ENCODE measurements at places on chromosomes 16 and 17.

DNA sequence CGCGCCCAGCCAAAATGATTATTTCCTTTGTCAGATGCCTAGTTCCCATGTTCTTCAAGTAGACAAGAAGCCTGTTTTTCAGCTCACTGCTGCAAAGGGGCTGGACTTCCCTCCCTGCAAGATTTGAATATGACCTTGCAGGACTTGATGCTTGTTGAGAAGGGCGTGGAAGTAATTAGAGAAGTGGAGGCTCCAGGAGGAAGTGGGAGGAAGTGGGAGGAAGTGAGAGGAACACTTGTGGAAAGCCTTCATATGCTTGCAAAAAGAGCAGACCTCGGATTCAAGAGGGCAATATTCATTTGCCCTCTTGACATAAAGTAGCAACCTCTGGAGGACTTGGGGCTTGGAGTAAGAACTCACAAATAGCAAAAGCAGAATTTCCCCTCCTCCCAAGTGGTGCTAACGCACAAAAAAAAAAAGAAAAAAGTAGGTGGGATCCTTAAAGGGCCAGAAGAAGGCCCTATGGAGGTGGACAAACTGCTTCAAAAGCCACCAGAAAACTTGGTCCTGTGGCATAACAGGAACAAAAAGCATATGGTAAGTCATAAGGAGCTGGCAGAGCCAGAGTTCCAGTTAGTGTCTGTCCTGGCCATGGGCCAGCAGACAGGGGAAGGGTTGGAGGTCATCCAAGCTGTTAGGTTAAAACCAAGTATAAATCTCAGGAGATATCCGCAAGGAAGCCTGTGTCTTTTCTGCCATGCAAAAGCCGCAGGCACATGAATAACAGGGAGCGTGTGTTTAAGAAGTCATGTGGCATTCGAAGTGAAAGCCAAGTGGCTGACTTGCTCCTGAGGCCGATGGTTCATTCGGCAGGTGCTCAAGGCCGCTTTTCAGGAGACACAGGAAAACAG lies 20.6 kb upstream of the PRKAR1A start:
- DNase-seq, result no peak

- no peak for DNase-seq
These were observed 8.0 kb downstream of the TSR3 start for GRCh38 chr16:1343428-1344242.

DNA sequence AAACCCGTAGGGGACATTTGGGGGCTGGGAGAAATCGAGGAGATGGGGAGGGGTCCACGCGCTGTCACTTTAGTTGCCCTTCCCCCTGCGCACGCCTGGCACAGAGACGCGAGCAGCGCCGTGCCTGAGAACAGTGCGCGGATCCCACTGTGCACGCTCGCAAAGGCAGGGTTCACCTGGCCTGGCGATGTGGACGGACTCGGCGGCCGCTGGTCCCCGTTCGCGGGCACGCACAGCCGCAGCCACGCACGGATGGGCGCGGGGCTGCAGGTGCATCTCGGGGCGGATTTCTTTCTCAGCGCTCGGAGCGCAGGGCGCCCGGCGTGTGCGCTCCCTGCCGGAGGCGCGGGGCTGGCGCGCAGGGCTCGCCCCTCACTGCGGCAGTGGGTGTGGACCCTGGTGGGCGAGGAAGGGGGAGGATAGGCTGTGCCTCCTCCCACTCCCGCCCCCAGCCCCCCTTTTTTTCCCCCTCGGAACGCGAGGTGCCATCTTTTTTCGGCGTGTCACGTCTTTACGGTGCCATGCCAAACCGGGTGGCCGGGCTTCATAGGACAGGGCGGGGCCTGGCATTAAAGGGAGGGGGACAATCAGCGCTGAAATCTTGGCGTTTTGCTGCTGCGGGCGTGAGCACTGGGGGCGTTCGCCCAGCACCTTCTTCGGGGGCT lies 1.1 kb downstream of the MAPT start:
- peak; percentile 94 for DNase-seq

DNA sequence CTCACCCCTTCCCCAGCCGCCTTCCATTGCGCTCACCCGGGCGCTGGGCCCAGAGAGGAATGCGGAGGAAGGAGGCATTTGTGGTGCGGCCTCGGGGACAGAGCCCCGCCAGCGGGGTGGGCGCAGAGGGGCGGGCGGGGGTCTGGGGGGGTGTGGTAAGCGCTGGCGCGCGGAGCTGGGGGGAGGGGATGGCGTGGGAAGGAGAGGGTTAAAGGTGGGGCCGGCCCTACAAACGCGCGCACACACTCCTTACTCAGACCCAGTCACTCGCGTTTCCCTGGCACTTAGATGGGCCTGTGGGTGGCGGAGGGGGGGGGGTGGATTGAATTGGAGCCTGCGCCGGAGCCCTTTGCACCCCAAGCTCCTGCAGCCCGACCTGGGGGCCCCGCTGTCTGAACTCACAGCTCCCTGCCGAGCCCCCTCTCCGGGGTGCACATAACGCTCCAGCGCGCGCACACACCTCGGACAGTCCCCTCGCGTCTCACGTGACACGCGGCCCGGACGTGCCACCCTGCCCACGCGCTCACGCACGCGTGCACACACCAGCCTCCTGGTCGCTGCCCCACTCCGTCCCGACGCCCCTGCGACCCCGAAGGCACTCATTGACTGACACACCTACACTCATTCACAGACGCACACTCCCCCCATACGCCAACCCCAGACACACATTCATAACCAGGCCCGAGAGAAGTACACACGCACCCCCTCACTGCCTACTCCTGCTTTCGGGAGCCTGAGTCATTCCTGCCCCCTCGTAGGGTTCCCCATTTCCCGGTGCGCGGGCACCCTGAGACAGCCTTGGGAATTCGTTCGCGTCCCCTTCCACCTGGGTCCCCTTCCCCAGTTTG lies 844 bp downstream of the TBKBP1 start:
- DNase-seq, result no peak

DNA sequence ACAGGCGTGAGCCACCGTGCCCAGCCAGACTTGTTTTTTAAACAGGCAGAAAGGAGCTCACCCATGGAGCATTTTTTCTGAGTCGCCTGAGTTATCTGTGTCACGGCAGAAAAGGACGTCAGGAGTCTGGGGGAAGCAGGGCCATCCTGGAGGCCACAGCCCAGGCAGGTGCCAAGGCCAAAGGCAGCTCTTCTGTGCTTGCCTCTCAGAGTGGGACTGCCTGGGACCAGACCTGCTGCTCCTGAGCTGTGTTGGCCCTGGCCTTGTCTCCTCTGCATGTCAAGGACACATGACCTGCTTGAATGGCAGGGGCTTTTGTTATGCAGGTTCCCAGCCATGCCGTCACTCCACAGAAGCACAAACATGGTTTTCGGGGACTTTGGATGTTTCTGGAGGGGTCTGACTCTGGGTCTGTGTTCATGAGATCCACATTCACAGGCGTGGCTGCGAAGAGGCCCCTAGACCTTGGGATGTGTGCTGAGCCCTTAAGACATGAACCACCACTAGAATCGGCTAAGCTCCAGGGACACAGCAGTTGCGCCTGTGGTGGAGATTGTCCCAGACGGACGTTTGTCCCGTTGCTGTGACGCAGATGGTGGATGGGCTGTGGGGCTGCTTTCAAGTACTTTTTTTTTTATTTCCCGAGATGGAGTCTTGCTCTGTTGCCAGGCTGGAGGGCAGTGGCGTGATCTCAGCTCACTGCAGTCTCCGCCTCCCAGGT lies 33.8 kb downstream of the FOXK2 start:
- DNase-seq, result no peak

DNA sequence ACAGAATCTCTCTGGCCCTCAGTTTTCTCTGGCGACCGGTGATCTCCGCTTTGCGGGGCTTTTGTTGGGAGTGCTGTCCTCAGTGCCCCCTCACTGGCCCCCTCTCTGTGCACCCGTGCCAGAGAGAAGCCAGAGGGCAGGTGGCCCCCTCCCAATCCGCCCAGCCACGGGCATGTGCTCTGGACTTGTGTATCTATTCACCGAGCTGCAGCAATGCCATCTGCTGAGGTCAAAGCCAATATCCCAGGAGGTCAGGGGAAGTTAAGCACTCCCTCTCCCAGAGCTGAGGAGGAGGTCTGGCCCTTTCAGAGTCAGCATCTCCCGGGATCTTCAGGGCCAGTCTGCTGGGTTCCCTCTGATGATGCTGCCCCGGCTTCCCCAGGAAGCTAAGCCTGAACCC lies 5.1 kb downstream of the CACNG5 start:
- no peak for DNase-seq

DNA sequence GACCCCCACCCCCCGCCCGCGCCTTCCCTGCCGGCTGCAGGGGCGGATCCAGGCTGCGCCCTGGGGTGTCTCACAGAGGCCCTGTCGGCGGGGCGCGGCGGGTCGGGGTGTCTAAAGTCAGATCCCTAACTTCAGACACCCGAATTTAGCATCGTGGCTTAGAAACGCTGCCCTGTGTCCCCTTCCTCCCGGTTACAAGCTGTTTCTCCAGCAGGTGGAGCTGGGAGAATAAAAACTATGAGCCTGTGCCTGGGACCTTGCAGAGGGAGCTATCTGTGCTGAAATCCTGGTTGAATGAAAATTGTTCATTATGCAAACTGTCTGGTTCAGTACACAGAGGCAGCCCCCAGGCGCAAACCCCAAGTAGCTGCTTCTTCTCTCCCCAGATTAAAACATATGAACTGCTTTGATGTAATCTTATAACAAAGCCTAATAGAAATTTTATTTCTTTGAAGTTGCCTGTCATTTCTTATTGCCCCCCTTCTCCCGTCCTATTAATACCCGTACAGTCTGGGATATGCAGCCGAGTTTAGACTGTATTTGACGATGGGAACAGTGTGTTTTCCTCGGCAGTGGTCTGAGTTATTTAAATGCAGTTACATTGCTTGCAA lies 79.0 kb downstream of the RPA1 start:
- DNase-seq, result peak; percentile 44

- DNase-seq, result no peak
These were observed 275.5 kb downstream of the MAP2K4 start for GRCh38 chr17:12296209-12296625.

- DNase-seq, result no peak
These were observed 1.7 kb downstream of the TMEM170A start for GRCh38 chr16:75462806-75463205.

DNA sequence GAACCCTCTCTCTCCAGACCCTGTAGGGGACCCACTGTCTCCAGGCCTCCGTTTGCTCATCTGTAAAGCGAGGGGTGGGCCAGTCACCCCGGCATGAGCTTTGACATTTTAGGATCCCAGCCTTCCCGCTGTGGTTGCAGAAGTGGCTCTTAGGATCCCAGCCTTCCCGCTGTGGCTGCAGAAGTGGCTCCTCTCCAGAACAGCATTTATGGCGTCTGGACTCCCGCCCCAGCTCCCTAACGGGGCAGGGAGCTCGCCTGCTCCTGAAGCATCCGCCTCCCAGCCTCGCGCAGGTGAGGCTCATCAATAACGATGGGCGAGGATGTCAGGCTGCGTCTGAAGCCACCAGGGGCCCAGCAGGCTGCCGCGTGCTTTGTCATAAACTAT lies 222.3 kb upstream of the TNRC6C start:
- peak; percentile 58 for DNase-seq

GRCh38 chr16:86122681-86123342 lies 223.8 kb downstream of the IRF8 start:
- no peak for DNase-seq

GRCh38 chr17:40547785-40548478 lies 17.3 kb downstream of the CCR7 start:
- no peak for DNase-seq

DNA sequence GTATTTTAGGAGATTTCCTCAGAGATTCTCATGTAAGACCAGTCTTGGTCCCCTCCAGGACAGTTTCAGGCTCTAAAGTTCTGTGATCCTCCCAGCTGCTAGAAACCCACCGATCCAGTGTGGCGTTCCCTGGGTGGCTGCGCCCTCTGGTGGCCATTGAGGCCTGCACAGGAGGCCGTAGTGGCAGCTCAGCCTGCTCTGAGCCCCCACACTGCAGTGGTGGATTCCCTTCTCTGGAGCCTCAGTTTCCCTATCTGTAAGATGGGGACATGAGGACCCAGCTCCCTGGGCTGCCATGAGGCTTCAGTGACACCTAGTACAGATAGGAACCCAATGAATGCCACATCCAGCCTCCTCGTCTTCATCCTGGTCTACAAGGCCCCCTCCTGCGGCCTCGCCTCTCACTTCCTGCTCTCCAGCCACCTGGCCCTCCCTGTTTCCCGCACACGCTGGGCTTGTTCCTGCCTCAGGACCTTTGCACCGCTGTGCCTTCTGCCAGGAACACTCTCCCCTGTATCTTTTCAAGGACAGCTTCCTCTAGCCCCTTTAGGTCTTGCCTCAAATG lies 16.5 kb downstream of the CCDC102A start:
- DNase-seq, result peak; percentile 67

DNA sequence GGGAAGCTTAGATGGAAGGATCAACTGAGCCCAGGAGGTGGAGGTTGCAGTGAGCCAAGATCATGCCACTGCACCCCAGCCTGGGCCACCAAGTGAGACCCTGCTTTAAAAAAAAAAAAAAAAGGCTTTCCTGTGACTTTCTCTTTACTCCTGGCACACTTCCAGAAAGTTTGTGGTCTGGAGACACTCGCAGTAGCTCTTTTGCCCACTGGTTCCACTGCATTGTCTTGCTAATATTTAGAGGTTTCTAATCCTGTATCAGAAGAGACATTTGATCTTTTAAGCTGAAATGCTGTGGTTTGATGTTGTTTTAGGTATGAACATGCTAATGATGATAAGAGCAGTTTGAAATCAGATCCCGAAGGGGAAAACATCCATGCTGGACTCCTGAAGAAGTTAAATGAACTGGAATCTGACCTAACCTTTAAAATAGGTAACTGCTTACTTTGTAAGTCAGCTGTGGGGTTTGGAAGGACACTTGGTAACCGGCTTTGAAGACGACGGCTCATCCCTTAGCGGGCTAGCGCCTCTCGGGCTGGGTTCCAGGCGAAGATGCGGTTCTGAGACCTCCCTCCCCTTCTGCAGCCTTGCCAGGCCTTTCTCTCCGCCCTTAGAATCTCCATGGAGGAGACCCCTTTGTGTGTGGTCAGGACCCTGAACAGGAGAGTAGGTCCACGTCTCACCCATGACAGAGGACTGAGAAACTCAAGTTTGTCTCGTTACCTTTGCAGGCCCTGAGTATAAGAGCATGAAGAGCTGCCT lies 23.1 kb downstream of the NTAN1 start:
- no peak for DNase-seq

DNA sequence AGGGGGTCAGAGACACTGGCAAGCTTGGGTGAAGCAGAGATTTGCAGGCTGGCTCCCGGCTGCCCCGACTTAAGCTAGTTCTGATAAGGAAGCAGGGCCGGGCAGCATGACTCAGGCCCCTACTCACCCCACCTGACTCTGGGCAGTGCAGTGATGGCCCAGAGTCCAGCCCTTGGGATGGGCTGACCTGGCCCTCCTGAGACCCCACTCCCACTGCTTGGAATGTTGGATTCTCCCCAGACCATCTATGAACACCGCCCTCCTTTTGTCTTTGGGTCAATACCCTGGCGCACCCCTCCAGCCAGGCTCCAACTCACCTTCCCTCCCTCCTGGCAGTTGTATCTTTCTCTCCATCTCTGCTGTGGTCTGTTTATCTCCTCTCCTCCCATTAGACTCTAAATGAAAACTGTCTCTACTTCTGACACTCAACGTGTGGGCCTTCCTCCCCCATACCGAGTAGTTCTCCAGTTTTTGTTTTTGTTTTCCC lies 21.0 kb downstream of the LGALS3BP start:
- no peak for DNase-seq

- peak; percentile 34 for DNase-seq
These were observed 1.2 kb downstream of the OR1F1 start for GRCh38 chr16:3188925-3189825.

GRCh38 chr16:3183445-3184139 lies 4.4 kb upstream of the OR1F1 start:
- no peak for DNase-seq
